Liver (tissue), 10 donors: ENCODE measurements at places on chromosomes 5 and 9. TPM values are rescaled to one million over a fixed set of nuclear protein-coding genes. Genes with fewer than 3 reads are reported as not detected.
A peak's percentile ranks its signal among the peaks of the same experiment; 100 is the strongest.

DNA sequence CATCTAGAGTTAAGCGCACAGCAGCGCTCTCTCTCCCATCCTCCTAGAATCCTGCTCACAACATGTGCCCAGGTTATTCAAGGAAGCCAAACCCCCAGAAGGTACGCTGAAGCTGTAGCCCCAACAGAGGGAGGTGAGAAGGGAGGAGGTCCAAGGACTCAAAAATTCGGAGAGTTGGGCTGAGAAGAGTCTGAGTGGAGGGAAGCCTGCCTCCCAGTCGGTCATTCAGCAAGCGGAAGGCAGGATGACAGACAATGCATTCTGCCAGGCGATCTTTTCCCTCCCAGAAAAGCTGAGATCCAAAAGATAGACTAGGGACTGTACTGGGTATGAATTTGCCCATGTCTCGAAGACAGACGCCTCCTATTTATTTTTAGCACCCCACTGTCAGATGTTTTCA lies 189.2 kb downstream of the FRMD3 start:
- no peaks in the 10 kb centered on the region for H3K36me3 ChIP-seq
- no peak overlapping the region for H3K4me3 ChIP-seq
- H3K27me3 ChIP-seq: no peaks in the 10 kb centered on the region
- DNase-seq: no peak

GRCh38 chr9:78383130-78383529 lies 86.2 kb downstream of the PSAT1 start:
- H3K36me3 ChIP-seq: no peaks in the 10 kb centered on the region
- DNase-seq: no peak
- no peaks in the 10 kb centered on the region for H3K4me1 ChIP-seq
- H3K4me3 ChIP-seq: no peak overlapping the region

DNA sequence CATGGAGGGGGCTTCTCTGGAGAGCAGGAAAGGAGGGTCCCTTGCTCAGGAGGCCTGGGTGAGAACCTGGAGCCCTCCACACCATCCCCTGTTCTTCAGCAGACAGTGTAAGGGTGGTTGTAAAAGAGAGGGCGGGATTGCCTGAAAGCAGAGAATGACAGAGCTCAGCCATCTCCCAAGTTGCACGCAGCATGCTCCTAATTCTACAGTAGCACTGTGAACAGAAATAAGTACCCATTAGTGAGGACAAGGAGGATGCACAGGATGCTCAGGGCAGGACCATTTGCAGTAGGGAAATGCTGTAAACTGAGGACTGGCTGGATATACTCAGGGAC lies 8.4 kb downstream of the CCDC69 start:
- H3K27me3 ChIP-seq: no peaks in the 10 kb centered on the region
- H3K27ac ChIP-seq: peak overlapping the region; percentile 69
- no peaks in the 10 kb centered on the region for H3K36me3 ChIP-seq
- DNase-seq: no peak
- no peak overlapping the region for H3K4me3 ChIP-seq

GRCh38 chr5:146633323-146633764 lies 117.4 kb upstream of the GPR151 start:
- H3K36me3 ChIP-seq: no peaks in the 10 kb centered on the region
- H3K27me3 ChIP-seq: no peaks in the 10 kb centered on the region
- no peak overlapping the region for H3K27ac ChIP-seq
- no peak for DNase-seq

DNA sequence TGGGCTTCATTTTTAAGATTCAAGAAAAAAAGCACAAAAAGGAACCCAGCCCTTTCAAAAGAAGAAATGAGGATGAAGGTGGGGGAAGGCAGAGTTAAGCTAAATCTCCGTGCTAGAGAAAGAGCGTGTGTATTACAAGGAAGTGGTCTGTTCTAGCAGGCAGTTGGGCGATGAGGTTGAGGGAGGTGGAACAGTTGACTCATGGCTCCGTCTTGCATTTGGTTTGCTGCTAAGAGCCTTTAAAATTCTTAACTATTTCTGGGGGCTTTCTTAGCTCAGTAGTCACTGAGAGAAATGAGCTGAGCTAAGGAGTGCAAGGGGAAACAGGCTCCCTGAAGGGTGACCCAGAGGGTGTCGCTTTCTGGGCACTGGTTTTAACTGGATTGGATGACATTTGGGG lies 117.4 kb downstream of the GCNT1 start:
- no peak overlapping the region for H3K4me3 ChIP-seq
- H3K4me1 ChIP-seq: no peaks in the 10 kb centered on the region
- DNase-seq: no peak
- no peaks in the 10 kb centered on the region for H3K36me3 ChIP-seq
- H3K27ac ChIP-seq: no peak overlapping the region

- no peaks in the 10 kb centered on the region for H3K27me3 ChIP-seq
- no peak overlapping the region for H3K4me3 ChIP-seq
- DNase-seq: no peak
- no peak overlapping the region for H3K27ac ChIP-seq
These were observed 120.1 kb upstream of the CCL21 start for GRCh38 chr9:34830068-34830467.

- no peaks in the 10 kb centered on the region for H3K27me3 ChIP-seq
- H3K36me3 ChIP-seq: peaks cover 10% of the 10 kb centered on the region
- no peak overlapping the region for H3K4me3 ChIP-seq
- H3K27ac ChIP-seq: no peak overlapping the region
- no peaks in the 10 kb centered on the region for H3K4me1 ChIP-seq
These were observed 79.5 kb downstream of the MVB12B start for GRCh38 chr9:126406075-126406667.

- H3K4me3 ChIP-seq: no peak overlapping the region
- DNase-seq: peak; percentile 36
- no peaks in the 10 kb centered on the region for H3K36me3 ChIP-seq
- peaks cover 3% of the 10 kb centered on the region for H3K27me3 ChIP-seq
These were observed 2.7 kb downstream of the KLF4 start for GRCh38 chr9:107486674-107487520.

DNA sequence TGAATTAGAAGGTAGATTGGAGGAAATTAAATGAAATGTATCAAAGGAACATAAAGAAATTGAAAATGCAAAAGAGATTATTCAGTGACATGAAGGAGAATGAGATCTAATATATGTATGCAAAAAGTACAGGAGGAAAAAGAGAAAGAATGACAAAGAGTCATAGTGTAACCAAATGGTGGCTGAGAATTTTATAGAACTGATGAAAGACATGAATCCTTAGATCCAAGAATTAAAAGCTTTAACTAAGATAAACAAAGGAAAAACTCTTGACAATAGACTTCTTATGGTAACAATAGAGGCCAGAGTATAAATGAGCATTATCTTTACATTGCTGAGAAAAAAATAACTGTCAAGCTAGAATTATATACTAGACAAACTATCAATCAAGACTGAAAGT lies 505.4 kb upstream of the CD180 start:
- H3K27me3 ChIP-seq: no peaks in the 10 kb centered on the region
- DNase-seq: no peak
- H3K36me3 ChIP-seq: no peaks in the 10 kb centered on the region
- no peak overlapping the region for H3K4me3 ChIP-seq

The SELENOP gene
- 880 TPM for polyA plus RNA-seq

The RFESD gene
- 1.8 TPM for polyA plus RNA-seq
